Neural crest cell (in vitro differentiated cells): ENCODE measurements at places on chromosomes 12 and 14. TPM values are rescaled to one million over a fixed set of nuclear protein-coding genes. Genes with fewer than 3 reads are reported as not detected.

The KERA gene
- total RNA-seq: not detected in 2 replicates

The GALNT8 gene
- total RNA-seq: 7.6 and 7.9 TPM in 2 replicates

DNA sequence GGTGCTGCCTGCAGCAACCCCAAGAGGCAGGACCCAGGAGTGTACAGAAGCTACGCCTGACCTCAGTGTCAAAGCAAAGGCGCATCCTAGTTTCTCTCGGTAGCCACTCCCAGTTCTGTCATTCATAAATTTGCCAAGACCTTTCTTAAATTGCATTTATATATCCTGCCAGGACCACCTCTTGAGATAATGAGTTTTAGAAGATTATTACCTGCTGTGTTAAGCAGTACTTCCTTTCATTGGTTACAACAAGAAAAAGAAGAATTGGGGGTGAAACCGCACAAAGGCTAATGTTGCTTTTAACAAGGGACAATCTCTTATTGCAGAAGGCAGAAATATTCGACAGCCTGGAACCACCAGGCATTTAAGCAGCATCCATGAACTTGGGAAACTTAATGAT, 57.8 kb downstream of the CIT start:
- no peak overlapping the region for H3K4me3 ChIP-seq
- H3K27me3 ChIP-seq: no peaks in the 10 kb centered on the region
- peaks cover 22% of the 10 kb centered on the region for H3K36me3 ChIP-seq
- DNase-seq: no peak
- no peaks in the 10 kb centered on the region for H3K4me1 ChIP-seq

DNA sequence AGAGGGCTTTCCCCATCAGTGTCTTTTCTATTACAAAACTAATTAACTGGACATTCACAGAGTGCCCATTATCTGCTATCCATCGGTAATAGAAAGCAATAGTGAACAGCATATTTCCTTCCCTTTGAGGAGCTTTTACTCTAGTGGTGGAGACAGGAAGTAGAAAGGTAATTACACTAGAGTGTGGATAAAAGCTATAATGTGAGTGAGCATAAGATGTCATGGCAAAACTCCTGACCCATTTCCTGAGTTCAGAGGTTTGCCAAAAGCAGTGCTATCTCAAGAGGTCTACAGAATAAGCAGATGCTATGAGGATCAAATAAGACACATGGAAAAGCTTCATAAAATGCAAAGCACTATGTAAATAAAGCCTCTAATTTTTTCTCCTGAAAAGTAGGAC, 24.0 kb downstream of the TIMELESS start:
- peaks cover 19% of the 10 kb centered on the region for H3K36me3 ChIP-seq
- H3K4me3 ChIP-seq: no peak overlapping the region
- no peak overlapping the region for H3K27ac ChIP-seq
- no peak for DNase-seq
